Iris pigment epithelial cell (primary cell): ENCODE measurements at places on chromosomes 7 and 10.

DNA sequence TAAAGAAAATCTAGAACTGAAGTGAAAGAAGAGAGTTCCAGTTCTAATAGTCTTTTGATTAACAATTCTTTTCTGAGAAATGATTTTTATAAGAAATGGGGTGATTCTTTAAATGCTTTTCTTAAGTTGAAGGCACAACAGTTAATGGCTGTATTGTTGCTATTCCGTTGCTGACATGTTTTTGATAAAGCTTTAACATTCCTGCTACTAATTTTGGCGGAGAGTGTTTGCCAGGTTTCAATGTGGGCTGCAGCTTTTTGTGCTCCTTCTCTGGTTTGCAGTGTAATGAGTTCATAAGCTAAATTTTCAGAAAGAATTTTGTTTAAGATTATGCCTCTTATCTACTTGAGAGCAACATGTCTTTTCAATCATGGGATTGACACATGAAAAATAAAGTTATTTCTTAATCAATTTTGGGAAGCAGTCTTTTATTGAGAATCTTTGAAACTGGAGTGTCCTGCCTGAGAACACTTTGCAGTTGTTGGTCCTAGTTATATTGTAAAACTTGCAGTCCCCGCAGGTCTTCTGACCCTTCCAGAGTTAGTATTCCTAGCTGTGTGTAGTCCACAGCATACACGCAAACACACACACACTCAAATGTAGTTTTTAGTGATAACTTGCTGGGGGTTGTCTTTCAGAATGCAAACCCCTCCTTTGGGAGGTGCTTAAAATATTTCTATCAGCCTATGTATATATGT lies 56.7 kb downstream of the COL17A1 start:
- DNase-seq: no peak

GRCh38 chr10:113115556-113115955 lies 165.5 kb downstream of the TCF7L2 start:
- DNase-seq: no peak

DNA sequence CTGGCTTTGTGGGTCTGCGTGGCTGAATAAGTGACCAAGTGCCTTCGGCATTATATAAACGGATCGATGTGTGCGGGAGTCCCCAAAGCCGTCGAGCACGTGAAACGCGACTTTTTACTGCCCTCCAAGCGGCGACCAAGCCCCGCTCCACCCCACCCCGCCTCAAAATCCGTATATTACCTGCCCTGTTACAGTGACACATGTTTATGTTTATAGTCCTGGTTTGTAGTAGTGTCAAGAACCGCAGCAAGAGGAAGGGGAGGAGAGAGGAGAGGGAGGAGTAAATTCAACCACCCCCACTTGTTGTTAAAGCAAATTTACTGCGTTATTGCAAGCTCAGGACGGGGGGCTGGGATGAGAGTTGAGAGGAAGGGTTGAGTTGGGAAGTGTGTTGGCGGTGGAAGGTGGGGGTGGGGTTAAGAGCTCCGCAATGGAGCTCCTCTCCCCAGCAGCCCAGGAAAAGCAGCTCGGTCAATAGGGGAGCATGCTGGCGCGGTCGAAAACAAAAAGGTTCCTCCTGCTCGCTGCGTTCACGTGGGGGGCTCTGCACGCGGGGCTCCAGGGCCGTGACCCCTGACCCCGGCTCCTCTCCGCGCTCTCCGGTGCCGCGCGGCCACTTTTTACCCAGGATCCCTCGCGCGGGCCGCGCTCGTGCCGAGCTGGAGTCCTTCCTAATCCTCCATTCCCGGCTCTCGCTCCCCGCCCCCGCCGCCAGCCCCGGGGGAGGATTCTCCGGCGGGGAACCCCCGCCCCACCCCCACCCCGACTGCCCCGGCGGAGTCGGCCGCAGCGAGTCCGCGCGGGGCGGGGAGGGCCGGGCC lies at the start of gene SKIDA1:
SKIDA1 (minus strand) TSS at position 316 of the 821 bp plus-strand sequence. CDS start 7,860 bp downstream, outside the sequence.
- DNase-seq: peak; percentile 91

DNA sequence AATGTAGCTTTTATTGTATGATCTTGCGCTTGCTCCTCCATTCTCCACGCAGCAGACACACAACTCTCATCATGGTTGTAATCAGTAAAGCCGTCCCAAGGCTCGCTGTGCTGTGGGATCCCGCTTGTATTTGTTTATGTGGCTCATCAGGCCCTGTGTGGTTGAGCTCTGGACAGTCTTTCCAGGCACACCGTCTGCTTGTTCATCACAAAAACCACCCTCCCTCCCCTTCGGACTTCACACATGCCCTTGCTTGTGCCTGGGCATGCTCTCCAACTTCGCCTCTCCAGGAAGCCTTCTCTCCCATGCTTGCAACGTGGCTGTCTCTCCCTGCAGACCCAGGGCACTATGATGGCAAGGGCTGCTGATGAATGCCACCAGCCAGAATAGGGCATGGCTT lies 62.4 kb downstream of the HK1 start:
- DNase-seq: no peak

GRCh38 chr10:17836942-17837341 lies 27.8 kb downstream of the MRC1 start:
- DNase-seq: peak; percentile 74

DNA sequence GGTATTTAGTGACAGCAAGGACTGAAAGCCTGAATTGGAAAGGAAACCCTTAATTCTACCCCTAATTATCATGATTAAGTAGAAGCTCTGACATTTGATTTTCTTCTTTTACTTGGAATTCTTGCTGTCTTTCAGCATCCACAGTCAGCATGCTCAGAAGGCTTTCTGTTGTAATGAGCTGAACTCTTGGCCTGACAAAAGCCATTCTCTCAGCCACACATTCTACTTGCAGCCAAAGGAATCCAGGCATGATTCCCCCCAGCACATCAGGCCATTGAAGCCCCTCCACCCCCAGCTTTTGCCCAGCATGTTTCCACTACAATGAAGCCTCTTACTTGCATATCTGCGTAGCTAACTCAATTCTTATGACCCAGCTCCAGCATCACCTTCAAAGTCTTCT lies 94.3 kb upstream of the FRMD4A start:
- no peak for DNase-seq
